ENCODE measurements at places on chromosomes 1 and 21. TPM values are rescaled to one million over a fixed set of nuclear protein-coding genes. Genes with fewer than 3 reads are reported as not detected.

GRCh38 chr1:16924216-16924918, 2.6 kb downstream of the CROCC start:
- DNase-seq = no peak

Gene AK5
- 0.97 TPM for total RNA-seq

Gene RHBG
- not detected for total RNA-seq

- DNase-seq = no peak
Observed at GRCh38 chr21:34554227-34554626, 42.2 kb upstream of the KCNE1 start.

DNA sequence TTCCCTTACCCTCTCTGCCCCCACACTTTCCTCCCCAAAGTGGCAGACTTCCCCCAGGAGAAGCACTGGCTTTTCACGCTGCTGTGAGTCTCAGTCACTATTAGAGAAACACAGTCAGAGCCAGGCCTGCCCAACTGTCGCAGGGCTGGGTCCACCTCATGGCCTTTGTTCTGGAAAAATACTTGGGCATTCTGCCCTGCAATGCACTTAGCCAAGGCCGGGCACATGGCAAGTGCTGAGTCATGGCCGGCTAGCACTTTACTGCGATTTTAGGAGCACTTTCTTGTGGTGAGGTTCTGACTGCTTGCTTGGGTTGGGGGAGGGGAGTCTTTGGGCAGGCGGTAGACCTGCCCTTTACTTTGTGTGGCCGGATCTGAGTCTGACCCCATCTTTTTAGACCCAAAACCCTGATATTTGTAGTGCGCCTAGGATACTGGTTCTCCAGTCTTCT, 7.7 kb downstream of the EPHX1 start:
- no peak for DNase-seq

- DNase-seq = no peak
Observed at GRCh38 chr1:232483826-232484225, 146.1 kb downstream of the SIPA1L2 start.

Gene ANKRD35
- 10.4 TPM for total RNA-seq

Gene HUNK
- total RNA-seq = 3.2 TPM

Gene LCE3E
- not detected for total RNA-seq

DNA sequence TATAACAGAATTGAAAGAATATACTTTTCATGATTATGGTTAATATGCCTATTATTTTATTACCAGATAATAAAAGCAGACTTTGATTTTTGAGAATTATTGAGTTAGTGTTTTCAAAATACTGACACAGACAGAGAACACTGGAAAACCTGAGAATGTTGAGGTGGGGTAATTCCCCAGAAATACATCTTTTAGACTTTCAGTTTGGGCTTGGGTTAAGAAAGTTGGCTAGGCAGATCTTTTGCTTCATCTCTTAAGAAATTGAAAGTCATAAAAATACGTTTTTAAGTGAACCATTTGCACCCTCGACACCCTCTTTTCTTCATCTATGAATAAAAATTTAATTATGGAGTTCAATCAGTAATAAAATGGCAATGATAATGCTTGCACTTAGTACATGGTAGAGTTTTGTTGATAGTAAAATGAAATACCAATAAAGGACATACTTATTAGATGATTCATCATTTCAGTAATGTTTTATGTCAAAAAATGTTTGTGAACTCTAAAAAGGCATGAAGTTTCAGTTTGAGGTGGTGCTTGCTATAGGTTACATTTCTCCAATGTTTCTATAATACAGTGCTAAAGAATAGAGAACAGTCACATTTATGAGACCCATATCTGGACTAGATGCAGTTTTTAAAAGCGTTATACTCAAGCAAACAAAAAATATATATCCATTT, 1.9 kb upstream of the SAMSN1 start:
- no peak for DNase-seq

Gene GNG12
- 118 TPM for total RNA-seq

GRCh38 chr1:179779645-179780272, 36.7 kb downstream of the FAM163A start:
- no peak for DNase-seq

DNA sequence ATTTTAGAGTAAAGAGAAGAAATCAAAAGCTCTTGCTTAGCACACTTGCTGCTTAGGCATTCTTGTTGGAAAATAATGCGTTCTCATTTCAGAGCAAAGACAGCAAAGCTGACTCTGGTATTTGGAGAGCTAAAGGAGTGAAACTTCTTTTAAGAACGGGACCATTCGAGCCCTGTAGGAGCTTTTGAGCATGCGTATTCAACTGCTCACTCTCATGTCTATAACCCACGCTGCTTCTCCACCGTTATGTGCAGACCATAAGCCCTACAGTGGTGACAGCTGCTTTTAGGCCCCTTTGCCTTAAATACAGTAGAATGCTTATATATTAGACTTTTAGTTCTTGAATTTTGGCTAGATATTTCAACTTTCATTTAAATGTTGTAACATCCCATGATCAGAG, 214.2 kb upstream of the CACYBP start:
- peak; percentile 57 for DNase-seq

DNA sequence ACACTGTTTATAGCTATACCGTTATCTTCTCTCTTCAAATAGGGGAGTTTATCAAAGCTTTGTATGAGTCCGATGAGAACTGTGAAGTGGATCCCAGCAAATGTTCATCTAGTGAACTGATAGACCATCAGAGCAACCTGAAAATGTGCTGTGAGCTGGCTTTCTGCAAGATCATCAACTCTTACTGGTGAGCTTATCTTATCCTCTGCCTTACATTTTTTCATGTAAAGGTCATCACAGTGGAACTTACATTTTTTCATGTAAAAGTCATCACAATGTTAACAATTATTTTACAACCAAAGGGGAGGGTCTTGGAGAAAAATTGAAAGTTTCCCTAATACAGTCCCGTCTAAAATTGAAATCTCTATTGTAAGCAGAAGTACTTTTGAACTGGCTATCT, 45.2 kb downstream of the CLEC20A start:
- DNase-seq = no peak

DNA sequence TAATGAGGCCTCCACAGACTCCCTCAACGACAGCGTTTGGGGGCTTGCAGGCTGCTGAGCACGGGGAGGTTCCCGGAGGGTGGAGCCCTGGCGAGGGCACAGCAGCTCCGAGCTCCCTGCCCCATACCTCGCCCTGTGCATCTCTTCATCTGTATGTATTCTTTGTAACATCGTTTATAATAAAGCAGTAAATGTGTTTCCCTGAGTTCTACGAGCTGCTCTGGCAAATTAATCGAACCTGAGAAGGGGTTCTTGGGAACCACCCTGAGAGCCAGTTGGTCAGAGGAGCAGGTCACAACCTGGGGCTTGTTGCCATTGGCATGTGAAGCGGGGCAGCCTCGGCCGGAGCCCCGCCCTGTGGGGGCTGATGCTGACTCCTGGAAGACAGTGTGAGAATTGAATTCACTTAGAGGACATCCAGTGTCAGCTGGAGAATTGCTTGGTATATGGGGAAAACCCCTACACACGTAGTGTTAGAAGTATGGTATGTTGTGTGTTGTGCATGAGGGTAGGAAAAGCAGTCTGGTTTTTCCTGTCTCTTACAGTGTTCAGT, 11.5 kb downstream of the SLC37A1 start:
- no peak for DNase-seq

Gene RNF187
- total RNA-seq = 22.5 TPM

- DNase-seq = no peak
Observed at GRCh38 chr1:53527368-53527767, 68.2 kb downstream of the DMRTB1 start.

DNA sequence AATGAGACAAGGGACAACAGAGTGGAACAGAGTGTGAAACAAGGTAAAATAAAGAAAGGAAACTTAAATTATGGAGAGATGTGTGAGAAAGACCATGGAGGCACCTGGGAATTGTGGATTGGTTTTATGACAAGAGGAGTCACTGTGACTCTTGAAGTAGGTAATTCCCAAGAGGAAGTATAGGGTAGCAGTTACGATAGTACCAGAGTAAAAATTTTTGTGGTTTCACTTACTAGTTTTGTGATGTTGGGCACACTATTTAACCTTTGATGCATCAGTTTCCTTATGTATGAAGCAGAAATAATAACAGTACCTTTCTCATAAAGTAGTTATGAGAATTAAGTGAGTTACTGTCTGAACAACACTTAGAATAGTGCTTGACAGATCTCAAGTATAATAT, 267.9 kb upstream of the DPYD start:
- DNase-seq = no peak

- no peak for DNase-seq
Observed at GRCh38 chr1:198462365-198463019, 78.0 kb downstream of the ATP6V1G3 start.

DNA sequence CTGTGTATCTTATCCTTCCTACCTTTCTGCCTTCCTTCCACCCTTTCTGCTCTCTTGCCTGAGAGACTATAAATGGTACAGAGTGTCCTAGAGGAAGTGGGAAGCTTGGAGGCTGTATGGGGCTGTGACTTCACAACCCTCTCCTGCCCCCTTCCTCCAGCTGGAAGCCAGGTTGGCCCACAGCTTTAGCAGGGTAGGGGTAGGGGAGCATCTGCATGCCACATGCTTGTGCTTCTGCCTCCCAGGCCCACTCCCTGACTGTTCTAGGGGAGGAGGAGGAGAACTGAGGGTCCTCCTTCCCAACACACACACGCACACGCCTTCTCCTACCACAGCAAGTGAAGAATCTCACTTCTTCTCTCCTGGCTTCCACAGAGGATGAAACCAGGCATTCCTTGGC, 3.9 kb upstream of the SLC27A3 start:
- no peak for DNase-seq
